ENCODE measurements at places on chromosomes 2 and 18.

DNA sequence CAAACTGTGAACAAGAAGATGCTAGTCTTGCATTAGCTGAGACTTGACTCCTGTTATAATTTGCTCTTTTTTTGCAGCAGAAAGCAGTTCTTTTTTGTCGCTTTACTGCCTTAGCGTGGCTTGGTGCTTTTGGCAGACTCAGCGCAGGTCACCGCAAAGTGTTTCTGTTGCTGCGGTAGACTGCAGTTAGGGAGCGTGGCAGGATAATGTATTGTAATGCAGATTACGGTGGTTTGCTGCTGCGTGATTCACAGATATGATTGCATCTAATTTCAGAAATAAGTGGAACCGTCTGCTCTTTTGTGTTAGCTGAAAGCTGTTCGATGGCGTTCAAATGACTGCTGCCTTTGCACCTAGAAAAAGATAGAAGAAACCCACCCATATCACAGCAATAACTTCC is 131.6 kb upstream of the SATB2 start:
- no peak for DNase-seq

- DNase-seq: no peak
Measured at GRCh38 chr18:12035481-12035880, 54.2 kb downstream of the IMPA2 start.

GRCh38 chr2:103285354-103285753 is 523.5 kb downstream of the TMEM182 start:
- DNase-seq: no peak

DNA sequence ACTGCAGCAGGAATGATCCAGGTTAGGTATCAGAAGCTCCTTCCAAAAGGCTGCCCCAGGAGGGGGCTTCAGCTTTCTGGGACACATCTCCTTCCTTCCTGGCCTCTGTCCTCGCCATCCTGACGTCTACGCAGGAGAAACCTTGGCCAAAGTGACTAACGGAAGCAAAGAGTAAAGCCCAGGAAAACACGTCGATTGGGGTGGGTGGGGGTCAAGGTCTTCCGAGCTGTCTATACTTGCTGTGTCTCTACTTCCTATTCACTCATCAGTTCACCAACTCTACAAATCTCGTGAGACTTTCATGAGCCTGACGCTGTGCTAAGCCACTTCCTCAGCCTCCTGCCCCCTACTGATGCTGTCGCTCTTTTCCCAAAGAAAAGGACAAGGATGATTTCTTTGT is 212.6 kb downstream of the TNS1 start:
- no peak for DNase-seq

DNA sequence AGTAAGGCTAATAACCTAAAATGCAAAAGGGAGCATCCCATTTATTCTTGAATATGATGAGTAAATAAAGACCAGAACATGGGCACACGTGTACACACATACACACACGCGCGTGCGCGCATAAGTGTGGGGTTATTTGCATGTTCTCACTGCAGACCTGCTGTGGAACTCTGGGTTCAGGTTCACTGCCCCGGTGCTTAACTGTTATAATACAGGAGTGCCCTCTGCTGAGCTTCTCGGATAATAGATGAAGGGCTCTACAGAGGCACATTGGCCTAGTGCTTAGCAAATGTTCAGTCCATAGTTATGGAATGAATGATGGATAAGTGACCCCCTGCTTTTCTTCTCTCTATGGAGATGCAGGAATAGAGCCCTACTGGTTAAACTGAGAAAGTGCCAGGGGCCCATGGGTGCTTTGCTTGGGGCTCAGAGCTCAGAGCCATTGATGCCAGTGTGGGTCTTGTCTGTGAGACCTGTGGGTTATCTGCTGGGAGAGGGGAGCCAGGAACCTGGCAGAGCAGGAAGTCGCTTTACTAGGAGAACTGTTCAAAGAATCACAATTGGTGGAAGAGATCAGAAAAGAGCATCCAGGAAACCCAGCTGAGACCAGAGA is 3.6 kb upstream of the ARL4C start:
- peak; percentile 59 for DNase-seq

DNA sequence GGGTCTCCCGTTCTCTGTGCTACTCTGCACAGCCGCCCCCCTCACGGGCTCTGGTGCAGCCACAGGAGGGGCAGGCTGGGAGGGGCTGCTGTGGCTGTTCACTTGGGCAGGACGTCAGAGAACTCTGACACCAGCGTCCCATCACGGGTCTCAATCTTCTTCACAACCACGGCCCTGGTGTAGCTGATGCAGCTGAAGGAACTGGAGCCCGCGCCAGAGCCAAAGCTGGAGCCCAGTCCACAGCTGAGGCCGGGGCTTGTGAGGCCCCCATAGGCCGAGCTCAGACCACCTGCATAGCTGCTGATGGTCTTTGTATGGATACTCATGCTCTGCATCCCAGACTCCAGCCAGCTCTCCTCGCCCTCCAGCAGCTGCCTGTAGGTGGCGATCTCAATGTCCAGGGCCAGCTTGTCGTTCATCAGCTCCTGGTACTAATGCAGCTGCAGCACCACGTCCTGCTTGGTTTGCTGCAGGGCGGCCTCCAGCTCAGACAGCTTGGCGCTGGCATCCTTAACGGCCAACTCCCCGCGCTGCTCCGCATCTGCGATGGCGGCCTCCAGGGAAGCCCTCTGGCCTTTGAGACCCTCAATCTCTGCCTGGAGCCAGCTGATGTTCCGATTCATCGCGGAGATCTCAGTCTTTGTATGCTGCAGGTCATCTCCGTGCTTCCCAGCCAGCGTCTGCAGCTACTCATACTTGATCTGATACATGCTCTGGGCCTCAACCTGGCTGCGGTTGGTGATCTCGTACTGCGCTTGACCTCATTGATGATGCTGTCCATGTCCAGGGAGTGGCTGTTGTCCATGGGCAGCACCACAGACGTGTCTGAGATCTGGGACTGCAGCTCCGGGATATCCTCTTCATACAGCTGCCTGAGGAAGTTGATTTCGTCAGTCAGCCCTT is 7.4 kb upstream of the DUSP19 start:
- DNase-seq: peak; percentile 96

- DNase-seq: no peak
Measured at GRCh38 chr18:13407484-13407883, 188.9 kb downstream of the LDLRAD4 start.

DNA sequence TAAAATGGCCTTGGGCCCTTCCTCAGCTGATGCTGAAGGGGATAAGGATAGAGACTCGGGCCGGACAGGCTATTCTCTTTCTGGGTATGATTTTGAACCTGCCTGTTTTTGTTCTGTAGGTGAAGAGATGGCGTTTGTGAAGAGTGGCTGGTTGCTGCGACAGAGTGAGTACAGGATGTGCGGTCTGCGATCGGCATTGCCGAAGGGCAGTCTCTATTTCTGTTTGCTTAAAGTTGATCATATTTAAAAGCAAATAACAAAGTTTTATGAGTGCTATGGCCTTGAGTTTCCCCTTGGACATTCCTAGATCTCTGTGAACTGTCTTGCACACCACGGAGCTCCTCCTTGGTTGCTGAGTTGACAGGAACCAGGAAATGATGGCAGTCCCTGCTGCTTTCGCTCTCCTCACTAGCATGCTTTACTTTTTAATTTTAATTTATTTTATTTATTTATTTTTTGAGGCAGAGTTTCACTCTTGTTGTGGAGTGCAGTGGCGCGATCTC is 15.7 kb downstream of the PLEKHB2 start:
- DNase-seq: no peak

DNA sequence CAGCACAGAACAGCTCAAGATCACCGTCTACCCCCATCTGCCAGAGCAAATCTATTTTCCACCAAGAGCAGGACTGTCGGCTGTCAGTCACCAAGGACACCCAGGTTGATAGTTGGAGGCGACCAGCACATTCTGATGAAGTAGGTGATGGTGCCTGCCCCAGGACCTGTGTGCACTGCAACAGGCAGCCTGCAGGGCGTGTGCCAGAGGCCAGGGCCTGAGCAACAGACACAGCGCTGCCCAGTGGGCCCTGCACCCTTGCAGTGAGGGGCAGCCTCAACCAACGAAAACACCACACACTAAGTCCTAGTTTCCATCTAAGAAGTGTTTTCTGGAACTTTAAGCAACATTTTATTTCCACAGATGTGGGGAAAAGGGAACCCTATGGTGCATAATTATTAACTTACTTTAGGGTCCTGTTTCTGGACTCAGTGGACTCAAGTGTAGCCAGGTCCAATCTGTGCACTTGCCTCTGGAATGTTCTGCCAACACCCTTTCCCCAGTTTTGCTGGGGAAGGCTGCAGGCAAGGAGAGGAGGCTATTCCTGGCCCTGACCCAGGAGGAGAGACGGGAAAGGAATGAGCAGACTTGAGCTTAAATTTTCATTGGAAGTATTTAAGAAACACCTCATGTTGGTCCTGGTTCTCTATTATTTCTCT is 61.5 kb downstream of the ADNP2 start:
- no peak for DNase-seq

DNA sequence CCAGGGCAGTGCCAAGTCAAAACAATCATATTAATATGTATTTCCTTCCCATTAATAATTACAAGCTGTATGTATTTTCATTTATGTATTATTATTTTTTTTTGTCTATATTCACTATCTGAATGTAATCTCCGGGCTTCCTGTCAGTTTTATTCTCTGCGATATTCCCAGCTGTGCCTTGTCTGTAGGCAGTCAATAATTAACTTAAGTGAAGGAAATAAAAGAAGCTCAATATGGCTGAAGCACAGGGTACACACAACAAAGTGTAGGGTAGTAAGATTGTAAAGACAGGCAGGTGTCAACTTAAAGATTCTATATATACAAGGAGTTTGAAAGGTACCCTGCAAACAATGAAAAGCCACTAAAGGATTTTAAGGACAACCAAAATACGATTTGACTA is 122.9 kb downstream of the ROCK1 start:
- no peak for DNase-seq

- no peak for DNase-seq
Measured at GRCh38 chr2:24731040-24731439, 62.2 kb downstream of the PTRHD1 start.

DNA sequence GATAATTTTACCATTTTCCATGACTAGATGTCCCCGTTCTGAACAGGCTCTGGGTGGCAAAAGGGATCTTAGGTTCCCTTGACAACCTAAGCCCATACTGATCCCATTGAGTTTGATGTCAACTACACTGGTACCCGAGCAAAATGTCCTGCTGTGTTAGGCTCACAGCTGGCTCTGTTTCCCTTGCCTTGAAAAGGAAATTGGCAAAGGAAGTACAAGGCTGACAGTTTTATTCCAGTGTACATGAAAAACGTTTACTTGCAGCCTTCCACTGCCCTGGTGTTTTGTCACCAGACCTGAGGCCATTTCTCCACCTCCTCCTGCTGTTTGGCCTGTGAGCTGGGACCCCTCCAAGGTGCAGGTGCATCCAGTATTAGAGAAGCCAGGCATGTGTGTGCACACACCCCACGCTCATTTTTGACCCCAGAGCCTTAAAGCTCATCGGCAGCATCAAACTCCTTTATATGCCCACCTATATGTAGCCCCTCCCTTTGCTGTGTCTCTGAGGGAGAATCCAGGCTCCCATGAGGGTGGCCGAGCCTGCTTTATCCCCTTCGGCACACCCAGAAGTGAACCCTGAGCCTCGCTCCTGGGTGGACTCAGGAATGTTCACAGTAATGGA is 171.3 kb downstream of the NDUFA10 start:
- DNase-seq: no peak

DNA sequence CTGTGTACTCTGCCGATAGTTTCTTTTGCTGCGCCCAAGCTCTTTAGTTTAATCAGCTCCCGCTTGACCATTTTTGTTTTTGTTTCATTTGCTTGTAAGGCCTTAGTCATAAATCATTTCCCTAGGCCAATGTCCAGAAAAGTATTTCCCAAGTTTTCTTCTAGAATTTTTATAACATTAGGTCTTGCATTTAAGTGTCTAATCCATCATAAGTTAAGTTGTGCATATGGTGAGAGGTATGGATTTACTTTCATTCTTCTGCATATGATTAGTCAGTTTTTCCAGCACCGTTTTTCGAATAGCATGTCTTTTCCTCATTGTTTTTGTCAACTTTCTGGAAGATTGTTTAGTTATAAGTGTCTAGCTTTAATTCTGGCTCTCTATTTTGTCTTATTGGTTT is 484.8 kb upstream of the CNTNAP5 start:
- no peak for DNase-seq

DNA sequence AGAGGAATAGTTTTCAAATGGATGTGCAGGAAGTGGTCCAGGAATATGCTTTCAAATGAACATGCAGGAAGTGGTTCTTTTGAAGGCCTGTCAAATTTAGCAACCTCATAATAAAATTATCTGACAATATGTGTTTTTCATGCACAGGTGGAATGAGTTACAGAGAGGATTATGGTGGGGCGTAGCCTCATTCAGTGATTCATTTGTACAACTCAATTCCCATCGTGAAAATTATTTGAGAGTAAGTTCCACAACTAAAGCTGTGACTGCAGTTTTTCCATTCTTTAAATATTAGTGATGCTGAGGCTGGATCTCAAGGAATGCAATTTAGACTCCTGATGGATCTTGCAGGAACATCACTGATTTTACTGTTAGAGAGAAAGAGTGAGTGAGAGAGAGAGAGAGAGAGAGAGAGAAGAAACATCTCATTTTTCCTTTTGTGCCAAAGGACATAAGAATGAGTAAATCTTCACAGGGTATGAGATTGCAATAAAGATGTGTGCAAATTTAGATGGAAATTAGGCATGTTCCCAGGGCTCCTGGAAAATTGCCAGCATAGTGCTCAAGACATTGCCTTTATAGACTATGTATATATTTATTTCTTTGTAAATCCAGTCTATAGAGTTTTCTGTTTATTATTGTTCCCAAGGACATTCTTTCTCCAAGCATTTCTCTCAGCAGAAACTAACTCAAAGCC is 394.9 kb upstream of the ZEB2 start:
- DNase-seq: no peak

DNA sequence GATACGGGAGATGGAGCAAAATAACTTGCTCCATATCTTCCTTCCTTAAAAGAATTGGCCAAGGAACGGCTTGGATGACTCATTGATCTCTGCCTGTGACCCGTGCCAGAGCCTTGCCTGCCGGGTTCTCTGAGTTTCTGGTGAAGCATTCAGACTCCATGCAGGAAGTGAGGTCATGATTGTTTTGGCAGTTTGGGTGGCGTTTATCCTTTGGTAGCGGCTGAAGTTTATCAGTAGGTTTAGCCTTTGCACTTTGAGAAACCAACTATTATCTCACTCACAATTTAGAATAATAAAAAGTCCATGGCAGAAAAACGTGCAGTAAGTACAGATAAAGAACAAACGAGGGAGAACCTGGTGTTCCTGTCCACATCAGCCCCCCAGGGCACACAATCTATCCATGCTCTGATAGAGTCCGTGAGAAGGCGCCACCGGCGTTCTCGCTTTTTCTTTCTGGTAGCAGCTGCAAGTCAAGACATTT is 15.0 kb upstream of the CTAGE1 start:
- no peak for DNase-seq

- DNase-seq: no peak
Measured at GRCh38 chr18:39019989-39020388, 1454.4 kb upstream of the CELF4 start.

- DNase-seq: no peak
Measured at GRCh38 chr2:104213758-104214157, 640.2 kb upstream of the POU3F3 start.

Data from H9 (cell line).